ENCODE measurements at places on chromosomes 5 and 9.

GRCh38 chr5:180128671-180129261, 57.2 kb upstream of the RNF130 start:
- no peak for DNase-seq

DNA sequence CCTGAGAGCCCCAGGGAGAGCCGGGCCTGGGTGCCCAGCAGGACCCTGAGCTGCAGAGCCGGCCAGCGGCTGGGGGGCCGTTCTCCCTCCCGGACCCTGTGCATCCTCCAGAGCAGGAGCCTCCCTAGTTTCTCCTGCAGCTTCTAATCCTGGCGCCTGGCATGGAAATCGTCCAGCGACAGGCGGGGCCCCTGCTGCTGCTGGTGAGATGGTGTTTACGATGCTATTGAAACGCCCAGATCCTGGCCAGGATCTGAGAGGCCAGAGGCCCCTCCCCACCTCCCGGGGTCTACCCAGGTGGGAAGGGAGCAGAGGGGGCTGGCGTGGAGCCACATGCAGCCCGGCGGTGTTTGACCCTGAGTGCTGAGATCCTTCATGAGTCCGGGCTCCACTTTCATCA, 38.2 kb upstream of the CEP72 start:
- DNase-seq: no peak

DNA sequence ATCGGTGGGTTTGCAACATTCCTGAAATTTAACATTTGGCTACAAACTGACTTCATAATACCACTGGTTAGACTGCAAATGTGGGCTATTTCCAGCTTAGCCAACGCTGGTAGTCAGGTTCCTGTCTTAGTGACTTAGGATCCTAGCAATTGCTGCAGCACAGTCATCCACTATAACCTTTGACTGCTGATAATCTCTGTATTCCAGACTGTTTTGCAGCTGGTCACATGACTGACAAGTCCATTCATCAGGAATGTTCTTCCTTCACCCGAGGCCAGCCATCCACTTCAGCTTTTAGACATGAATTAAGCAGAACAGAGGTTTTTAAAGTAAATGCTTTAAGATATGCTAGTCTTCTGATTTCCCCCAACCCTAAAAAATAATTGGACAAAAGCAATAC, 425.9 kb upstream of the MPDZ start:
- DNase-seq: no peak

DNA sequence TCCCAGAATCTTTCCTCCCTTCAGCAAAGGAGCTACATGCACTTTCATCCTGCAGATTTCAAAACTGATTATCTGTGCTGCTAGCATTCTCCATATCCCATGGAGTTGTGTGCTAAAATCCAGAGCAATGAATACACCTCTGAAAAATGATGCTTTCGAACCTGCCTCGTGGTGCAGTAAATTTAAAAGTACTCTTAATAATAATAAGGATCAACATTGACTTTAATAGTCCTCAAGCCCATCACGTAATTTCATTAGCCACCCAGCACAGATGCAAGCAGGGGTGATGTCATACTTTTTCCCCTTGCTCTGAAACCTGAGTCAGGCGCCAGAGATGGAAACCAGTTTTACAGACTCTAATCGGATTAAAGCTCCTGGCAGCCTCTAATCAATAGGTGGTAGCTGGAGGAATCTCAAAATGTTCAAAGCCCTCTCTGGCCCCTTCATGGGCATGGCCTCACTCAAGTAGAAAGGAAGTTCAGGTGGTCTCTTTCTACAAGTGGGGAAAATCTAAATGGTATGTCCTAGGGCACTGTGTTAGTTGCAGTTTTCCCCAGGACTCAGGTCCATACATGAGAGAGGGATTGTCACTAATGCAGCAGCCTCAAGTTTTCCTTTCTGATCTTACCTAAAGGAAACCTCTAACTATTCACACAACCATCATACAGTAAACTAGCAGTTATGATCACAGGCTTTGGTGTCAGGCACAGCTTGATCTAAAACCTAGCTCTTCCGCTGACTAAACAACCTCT, 221.6 kb upstream of the SLC30A5 start:
- no peak for DNase-seq

DNA sequence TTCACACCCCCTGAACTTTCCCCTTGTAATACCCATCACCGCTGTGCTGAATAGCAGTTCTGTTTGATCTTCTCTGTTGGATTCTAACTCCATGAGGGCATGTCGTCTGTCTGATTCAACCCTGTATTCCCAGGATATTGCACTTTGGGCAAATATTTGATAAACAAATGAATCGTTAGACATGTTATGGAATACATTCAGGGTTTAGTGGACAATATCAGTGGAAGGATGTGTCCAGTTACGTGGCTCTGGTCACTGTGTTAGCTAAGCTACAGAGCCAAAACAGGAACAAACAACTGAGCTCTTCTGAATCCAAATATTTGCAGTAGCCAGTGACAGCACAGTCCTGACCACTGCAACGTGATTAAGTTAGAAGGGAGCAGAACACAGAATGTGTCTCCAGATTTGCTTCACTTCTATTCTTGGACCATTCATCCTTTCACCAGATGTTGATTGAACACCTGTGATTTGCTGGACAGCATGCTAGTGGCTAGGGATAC, 13.2 kb downstream of the ANGPTL2 start:
- no peak for DNase-seq

DNA sequence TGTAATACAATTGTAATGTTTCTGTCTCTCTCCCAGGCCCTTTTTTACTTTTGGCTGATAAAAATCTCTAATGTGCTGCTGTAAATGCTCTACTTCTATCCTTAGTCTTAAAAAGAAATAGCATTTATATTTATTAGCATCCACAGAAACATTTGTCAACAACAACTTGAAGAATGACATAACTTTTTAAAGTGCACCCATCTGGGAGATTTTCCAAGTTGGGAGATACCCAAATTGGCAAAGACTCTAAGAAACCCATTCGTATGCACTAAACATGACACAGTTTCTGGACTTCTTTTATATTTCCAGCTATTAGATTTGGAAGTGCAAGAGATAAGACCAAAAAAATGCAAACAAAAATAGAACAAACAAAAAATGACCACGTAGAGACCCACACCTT, 2287.4 kb upstream of the WWC1 start:
- no peak for DNase-seq

DNA sequence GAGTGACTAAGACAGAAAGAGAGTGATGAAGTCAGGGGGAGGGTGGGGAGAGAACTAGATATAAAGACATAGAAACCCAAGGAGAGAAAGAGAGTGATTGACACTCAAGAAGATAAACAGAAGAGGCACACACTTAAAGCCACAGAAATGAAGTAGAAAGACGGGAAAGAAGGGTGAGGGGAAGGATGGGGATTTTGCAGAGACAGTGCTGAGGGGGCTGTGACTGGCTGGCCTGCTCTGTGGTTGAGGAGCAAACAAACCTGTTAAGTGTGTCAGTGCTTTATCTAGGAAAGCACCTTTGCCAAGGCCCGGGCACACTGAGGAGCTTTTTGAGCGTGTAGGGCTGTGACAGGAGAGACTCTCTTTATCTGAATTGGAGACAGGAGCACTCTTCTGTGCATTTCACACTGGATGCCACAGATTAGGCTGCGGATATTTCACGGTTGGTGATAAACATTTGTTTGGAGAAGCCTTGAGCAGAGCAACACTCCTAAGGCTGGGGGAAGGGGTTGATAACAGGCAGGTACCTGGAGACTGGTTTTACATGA, 109.1 kb downstream of the DOCK2 start:
- no peak for DNase-seq
